Naive thymus-derived CD4-positive, alpha-beta T cell (primary cell): ENCODE measurements at places on chromosomes 12 and 14. TPM values are rescaled to one million over a fixed set of nuclear protein-coding genes. Genes with fewer than 3 reads are reported as not detected.

The TAS2R42 gene
- not detected in 2 replicates for total RNA-seq

The CLEC2A gene
- total RNA-seq: not detected

The NTN4 gene
- total RNA-seq: 0.08 TPM

- no peak for DNase-seq
Measured at GRCh38 chr12:5390174-5390799, 41.6 kb upstream of the NTF3 start.

DNA sequence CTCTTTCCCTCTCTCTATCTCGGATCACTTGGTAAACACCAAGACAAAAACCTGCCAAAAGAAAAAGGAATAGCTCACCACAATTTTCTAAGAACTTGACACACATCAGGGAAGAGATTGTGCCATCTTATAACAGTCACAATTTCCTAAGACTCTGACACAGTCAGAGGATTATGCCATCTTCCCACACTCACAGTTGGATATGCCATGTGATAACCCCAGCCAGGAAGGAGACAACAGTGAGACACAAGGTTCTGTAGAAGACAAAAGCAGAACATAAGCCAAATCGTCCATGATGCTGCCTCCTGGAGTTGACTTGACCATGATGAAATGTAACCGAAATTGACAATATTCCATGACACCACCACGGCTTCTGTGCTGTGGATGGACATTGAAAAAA is 2.8 kb upstream of the CLEC9A start:
- no peak for DNase-seq

The KRT78 gene
- total RNA-seq: not detected

DNA sequence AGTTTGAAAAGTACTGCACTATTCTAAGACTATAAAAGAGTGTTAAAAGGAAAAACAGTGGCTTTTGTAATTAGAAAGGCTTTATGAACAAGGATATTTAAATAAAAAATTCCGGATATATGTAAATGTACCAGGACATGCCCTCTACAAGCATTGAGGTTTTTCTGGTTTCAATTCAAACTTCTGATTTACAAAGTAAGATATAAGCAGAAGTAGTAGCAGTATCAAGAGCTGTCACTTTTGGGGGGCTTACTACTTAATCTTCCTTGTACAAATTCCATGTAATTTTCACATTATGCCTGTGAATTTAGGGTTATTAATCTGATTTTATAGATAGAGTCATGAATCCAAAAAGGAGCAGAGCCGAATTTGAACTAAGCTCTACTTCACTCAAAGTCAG is 170.3 kb upstream of the ATP2B1 start:
- DNase-seq: no peak

- no peak for DNase-seq
Measured at GRCh38 chr12:132285991-132286681, 43.3 kb downstream of the GALNT9 start.

The DACT1 gene
- 32.3 TPM for total RNA-seq

The FAM186B gene
- total RNA-seq: 0.66 TPM

- no peak for DNase-seq
Measured at GRCh38 chr12:122614839-122615238, 87.8 kb downstream of the KNTC1 start.

DNA sequence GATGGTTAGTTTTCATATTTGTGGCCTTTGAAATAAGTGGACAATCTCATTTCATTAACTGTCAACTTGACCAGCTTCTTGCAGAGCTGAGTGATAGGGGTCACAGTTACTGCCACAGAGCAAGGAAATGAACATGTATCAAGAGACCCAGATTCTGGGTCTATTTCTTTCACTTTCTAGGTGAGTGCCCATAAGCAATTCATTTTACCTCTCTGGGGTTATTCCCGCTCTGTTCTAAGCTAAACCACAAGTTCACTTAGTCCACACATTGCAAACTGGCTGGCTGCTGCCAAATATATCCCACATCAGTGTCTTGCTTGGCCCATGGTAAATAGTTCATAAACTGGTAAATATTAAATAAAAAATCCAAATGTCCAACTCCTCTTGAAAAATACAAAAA is 29.9 kb downstream of the GPHB5 start:
- DNase-seq: no peak

- no peak for DNase-seq
Measured at GRCh38 chr12:46875095-46875494, 49.3 kb upstream of the SLC38A4 start.

DNA sequence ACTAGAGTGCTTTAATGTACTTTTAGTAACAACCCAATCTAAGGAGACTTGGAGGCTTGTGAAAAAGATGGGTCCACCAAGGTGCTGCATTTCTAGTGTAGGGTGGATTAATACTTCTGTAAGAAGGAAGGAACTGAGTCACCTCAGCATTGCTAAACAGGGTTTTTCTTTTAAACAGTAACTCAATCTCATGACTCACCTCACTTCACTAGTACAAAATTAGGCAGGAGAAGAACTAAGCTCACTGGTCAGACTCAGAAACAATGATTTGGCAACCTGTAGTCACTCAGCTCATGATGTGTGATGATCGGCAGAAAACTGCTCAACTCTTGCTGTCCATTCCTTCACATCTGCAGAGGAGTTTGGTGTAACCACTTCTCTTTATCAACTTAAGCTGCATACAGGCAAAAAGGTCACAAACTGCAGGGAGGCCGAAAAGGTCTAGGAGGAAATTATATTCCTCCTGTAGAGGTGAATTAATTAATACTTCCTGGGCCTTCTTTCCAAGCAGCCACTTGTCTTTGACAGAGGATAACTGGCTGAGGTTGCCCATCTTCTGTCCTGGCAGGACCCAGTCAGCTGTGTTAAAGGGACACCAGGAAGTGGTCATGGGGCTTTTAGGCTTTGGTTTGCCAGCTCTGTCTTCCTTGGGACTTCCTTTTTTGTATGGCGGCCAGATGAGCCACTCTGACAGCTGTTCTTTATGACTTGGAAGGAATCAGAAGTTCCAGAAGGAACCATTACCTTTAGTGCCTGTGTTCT is 466.9 kb downstream of the FUT8 start:
- DNase-seq: no peak

GRCh38 chr12:26696613-26697092 is 136.3 kb downstream of the ITPR2 start:
- no peak for DNase-seq

GRCh38 chr12:93836620-93837260 is 159.6 kb downstream of the CRADD start:
- no peak for DNase-seq

DNA sequence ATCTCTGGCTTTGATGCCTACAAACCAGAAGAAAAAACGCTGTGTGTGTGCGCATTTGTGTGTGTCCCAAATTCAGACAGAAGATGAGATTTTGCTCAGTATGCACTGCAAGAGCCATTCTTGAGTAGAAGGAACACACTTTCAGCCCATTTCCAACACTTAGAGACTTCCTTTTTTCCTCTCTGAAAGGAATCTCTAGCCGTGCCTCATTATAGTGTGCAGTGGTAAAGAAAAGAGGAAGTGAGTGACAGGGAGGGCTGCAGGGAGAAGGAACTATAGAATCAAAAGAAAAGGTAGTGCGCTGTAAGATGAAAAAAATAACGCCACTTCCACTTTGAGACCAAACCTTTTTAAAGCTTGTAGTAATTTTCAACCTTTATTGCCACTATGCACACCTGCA is 1400.9 kb upstream of the FLRT2 start:
- DNase-seq: no peak

DNA sequence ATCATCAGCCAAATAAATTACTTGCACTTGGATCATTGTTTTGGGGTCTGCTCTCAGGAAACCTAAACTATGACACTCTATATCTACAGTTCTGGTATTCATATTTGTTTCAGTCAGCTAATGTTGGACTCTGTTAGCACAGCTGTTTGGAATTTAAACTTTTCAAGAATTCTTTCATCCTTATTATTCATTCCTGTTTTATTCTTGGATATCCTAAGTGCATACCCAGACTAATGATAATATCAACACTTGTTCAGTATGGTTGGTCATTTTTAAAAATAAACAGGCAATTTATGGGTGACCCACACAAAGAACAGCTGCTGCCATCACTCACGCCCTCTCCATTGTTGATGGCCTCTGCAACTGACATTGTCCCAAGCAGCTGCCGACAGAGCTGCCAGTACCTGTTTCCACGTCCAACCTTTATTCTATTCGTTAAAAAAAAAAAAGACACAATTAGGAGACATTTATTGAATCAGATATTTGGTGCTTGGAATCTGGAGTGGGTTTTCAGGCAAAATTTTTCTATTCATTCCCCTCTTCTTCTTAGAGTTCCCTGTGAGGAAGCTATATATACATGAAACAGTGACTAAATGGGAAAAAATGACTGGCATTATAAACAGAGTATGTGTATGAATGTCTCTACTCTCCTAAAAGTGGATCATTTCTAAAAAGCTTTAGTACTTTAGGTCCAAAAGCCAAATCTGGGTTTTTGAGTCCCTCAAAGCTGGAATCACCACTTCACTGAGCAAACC is 252.1 kb upstream of the NAV3 start:
- no peak for DNase-seq

DNA sequence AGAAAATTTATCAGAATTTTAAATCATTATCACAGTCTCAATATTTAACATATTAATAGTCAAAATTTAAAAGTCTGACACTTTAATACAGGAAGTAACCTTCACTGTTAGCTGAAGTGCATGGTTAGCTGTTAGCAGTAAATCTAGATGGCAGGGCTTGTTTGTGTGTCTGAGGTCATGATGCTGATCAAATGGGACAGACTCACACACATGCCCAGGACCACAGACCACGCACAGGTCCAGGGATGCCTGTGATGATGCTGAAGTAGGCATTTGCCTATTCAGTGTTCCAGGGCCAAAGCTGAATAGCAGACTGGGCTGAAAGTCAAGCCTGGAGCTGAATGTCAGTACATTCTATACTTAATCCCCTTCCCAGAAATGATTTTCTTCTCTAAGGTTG is 20.5 kb downstream of the FNTB start:
- no peak for DNase-seq

DNA sequence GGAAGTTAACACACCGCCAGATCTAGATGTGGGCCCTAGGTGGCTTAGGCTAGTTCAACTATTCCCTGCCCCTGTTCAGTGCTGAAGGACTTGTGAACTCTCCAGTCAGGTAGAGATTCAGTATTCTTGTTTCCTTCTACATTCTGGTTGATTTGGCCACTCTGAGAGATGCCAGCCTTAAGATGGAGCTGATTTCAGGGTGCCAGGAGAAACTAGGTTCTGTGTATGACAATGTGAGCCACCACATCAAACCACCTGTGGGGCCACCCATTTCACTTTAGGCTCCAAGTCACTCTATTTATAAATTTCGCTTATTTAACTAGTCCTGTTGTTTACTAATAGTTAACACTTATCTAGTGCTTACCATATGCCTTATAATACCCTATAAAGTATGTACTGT is 26.0 kb downstream of the FRMD6 start:
- DNase-seq: no peak

The COA8 gene
- total RNA-seq: 13.6 TPM

The PSMB5 gene
- total RNA-seq: 32.8 TPM

DNA sequence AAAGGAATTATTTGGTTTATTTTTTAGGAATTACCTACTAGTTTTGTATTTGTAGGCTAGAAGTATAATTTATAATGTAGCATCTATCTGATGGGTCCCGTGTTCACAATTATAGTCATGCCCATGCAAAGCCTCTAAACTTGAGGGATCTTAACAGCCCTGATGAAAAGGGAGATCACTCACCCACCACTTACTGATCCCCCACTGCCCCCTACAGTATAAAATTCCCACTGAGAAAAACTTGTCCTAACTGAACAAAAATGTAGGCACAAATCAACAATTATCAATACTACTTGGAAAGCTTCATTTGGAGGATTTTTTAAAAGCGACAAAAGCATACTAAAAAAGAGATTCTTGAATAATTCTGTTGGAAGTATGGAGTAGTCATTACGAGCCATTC is 21.0 kb downstream of the WIF1 start:
- no peak for DNase-seq

- DNase-seq: no peak
Measured at GRCh38 chr12:27838543-27839185, 58.6 kb upstream of the MANSC4 start.

- DNase-seq: no peak
Measured at GRCh38 chr14:103492156-103492925, 30.3 kb downstream of the CKB start.

DNA sequence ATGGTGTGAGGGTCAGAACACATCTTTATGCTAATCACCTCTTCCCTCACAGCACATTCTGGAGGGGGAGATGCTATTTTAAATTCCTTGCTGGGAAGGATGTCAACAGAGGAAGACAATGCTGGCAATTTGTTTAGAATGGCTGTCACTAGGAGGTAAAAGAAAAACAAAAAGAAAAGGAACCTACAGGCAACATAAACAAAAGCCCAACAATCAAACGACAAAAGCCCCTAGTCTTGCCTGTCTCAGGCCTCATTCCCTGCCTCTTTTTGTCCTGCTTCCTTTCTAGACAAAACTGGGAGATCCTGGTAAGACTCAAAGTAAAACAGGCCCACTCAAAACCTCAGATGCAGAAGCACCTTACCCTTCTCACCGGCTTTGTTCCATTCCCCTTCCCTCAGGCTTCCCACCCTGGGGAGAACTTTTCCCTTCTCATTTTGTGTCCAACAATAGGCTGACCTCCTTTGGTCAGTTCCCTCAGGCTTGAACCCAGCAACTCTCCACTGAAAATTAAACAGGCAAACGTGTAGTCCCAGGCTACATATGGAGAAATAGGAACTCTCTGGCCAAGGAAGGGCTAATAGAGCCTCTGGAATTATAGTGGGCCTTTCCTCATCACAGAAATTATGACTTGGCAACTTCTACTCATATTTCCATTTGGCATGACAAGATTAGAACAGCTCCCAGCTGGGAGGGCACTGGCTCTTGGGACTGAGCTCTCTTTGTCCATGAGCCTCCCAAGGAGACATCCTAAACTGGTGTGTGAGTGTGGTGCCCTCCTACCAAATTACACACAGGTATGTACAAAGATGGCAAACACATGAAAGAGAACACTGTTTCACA is 193.0 kb downstream of the MON2 start:
- no peak for DNase-seq

The NR4A1 gene
- total RNA-seq: 7.1 and 9.6 TPM in 2 replicates

DNA sequence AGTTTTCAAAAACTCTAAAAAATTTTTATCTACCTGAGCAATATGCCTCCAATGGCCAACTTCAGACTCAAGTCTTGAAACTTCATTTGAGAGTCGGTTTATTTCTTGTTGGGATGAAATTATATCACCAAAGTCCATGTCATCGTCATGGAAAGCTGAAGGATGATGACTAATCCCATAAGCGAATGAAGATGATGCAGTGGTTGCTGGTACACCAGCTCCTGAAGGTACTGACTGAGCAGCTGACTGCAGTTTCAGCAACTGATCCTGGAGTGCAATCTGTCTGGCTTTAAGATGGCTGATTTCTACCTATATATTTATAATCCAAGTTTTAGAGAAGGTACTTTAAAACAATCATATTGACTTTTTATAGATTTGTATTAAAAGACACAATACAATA is 18.3 kb downstream of the TRIP11 start:
- no peak for DNase-seq
